ENCODE measurements at places on chromosomes 2 and 18.

GRCh38 chr2:43114210-43114609, 112.2 kb downstream of the ZFP36L2 start:
- no peak for DNase-seq

GRCh38 chr2:55985406-55985805, 61.8 kb upstream of the EFEMP1 start:
- DNase-seq = no peak

DNA sequence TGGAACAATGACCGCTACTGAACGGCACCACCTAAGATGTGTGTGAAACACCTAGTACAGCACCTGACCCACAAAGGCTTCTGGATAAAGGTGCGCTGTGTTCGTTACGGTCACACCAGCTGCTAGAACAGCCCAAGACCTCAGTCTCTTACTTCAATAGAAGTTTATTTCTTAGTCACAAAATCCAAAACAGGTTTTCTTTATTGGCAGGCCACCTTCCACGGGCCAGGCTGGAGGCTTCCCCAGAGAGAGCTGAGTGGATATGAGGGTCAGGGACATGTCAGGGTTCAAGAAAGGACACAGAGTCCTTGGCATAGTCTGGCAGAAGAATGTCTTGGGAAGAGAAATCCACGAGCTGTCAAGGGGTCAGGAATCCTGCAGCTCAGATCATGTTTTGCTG, 92.2 kb downstream of the COL6A3 start:
- DNase-seq = no peak

- DNase-seq = no peak
Measured at GRCh38 chr18:24181806-24182205, 42.9 kb downstream of the CABYR start.

DNA sequence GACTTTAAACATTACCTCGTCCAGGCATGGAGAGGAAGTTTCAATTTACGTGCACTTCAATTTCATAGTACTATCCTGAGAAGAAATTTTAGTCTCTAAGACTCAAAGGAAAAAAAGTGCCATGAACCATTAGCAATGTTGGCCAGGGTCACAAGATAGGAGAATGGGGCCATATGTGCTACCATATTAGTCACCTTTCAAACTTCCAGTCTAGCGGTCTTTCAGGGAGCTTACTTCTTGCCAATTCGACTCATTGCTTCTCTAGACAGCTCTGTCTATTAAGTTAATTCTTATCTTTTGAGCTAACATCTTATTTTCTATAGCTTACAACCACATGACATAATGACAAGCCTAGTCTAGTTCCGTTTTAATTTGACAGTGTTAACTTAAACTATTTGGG, 129.1 kb downstream of the ANKRD44 start:
- no peak for DNase-seq

GRCh38 chr2:210630873-210631560, 74.6 kb downstream of the CPS1 start:
- DNase-seq = no peak

DNA sequence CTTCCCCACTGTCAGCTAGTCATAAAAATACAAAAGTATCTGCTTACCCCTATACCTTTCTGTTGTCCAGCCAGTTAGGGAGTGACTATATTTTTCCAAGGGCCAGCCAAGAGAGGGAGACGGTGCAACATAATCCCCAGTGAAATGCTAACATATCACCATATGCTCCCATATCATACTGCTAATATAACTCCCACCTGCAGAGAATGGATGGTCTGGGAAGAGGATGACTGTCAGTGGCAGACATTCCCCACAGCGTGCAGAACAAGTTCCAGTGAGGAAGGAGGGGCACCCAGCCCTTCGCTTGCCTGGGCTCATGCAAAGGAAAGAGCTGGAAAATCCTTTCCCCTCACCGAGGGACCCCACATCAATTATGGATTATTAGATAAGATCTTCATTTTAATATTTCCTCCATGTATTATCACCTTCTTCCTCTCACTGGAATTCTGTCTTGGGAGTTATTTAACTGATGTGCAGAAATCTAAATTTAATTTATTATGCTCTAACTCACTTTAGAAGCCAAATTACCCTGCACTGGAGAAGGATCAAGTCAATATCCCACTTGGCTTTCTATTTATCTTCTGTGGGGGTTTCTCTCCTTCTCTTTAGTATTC, 135.6 kb downstream of the GALNT14 start:
- no peak for DNase-seq

DNA sequence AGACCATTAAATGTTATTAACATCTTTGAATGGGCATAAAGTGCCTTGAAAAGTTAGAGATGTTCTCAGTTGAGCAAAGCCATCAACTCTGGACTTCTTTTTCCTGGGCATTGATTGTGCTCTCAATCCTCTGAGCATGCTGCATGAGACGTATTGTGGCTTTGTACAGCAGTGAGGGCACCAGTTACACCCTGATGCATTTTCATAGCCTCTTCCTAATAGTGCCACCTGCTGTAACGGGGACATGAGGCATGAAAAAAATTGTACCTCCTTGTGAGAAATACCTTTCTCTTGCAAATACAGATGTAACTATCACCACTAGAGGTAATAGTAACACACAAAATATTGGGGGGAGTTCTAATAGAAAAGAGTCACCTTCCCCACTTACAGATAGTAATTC, 697.5 kb downstream of the TMEM182 start:
- DNase-seq = no peak

- DNase-seq = no peak
Measured at GRCh38 chr18:23540867-23541266, 37.6 kb downstream of the RMC1 start.

DNA sequence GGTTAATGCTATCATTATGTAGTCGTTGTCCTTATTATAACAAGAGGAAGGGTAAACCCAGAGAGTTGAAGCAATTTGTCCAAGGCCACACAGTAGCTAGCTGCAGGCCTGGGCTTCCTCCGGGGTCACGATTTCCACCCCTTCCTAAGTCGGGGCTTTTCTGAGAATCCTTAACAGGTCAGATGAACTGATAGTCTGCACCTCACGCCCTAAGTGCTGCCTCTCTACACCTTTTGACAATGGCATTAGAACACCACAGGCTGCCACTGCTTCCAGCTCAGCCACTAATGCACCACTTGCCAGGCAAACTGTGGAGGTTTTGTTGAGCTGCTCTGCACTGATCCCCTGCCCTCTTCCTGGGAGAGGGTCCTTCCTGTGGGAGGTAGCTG, 37.7 kb downstream of the FOSL2 start:
- no peak for DNase-seq

DNA sequence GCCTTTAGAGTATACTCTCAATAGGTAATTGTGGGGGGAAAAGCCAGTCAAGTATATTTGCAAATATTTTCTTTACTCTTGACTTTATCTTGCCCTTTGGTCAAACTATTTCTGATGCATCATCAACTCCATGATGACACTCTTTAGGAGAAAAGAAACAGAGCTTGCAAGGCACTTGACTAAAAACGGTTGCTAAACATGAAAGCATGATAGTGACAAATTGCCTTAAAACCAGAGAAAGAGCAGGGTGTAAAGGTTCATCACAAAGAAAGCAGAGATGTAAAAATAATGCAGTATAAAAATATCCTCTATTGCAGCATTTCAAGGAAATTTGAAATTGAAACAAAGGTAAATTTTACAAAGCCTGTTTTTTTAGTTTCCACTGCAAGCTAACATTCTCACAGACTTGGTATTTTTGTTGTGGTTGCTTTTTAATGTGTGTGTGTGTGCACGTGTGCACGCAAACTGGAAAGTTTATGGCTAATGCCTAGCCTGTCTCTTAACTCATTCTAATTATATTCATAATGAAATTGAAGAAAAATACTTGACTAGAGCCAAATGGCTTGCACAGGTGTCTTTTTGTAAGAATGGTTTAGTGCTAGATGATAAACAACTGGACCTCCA, 503.6 kb downstream of the ARHGAP15 start:
- no peak for DNase-seq

GRCh38 chr2:72833084-72833714, 7.4 kb upstream of the EXOC6B start:
- DNase-seq = no peak

- no peak for DNase-seq
Measured at GRCh38 chr2:184119989-184120800, 478.1 kb upstream of the ZNF804A start.

DNA sequence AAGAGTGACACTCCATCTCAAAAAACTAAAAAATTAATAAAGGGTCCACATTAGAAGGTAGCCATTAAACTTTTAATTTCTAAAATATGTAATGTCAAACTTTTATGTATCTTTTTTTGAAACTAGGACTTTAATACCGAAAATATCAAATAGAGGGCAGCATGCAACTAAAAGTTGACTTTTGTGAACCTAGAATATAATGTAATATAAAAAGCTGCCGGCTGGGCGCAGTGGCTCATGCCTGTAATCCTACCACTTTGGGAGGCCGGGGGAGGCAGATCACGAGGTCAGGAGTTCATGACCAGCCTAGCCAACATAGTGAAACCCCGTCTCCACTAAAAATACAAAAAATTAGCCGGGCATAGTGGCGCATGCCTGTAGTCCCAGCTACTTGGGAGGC, 62.8 kb downstream of the INO80D start:
- no peak for DNase-seq

- DNase-seq = no peak
Measured at GRCh38 chr2:119025013-119025412, 83.0 kb downstream of the MARCO start.

- DNase-seq = no peak
Measured at GRCh38 chr18:8742387-8743361, 37.3 kb downstream of the MTCL1 start.

DNA sequence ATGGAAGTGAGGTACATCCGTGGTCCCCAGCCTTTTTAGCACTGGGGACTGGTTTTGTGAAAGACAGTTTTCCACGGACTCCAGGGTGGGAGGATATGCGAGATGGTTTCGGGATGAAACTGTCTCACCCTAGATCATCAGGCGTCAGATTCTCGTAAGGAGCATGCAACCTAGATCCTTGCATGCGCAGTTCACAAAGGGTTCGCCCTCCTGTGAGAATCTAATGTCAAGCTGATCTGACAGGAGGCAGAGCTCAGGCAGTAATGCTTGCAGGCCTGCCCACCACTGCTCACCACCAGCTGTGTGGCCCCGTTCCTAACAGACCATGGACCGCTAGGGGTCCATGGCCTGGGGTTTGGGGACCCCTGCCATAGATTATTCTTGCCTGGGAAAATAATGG, 11.6 kb downstream of the B3GNT2 start:
- no peak for DNase-seq

- DNase-seq = no peak
Measured at GRCh38 chr2:225763711-225764110, 364.2 kb downstream of the NYAP2 start.

DNA sequence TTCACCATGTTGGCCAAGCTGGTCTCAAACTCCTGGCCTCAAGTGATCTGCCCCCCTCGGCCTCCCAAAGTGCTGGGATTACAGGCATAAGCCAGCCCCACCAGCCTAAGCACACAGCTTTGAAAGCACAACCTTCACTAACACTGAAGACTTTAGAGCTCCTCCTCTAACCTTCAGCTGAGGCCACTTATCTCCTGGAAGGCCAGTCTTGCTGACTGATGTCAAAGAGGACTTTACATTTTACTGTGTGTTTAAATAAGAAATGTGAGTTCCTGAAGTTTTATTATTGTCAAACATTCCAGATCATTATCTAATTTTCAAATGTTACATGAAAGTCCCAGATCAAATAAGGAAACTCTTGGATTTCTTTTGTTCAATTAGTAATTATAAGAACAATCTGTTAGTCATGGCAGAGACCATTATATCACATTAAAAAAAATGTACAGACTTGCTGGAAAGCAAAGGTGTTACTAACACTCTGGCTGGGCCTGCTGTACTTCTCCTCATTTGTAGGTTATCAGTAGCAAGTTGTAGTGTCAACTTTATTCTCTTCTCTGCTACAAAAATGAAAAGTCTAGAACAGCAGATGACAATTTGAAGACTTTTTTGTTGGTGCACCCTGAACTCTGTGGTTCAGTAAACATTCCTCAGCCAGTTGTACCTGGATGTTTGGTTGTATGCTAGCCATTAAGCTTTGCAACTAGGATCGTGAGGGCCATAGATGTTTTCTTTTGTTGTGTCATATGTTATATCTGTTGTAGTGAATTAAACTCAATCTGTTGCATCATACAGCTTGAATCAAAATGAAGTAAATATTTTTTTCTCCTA, 80.0 kb downstream of the AOX1 start:
- DNase-seq = no peak

- DNase-seq = no peak
Measured at GRCh38 chr18:49025426-49025766, 74.6 kb upstream of the SMAD7 start.

Data from dorsolateral prefrontal cortex (tissue), 122 donors.